Stimulated activated CD8-positive, alpha-beta memory T cell treated with anti-CD3 and anti-CD28 coated beads, Interleukin-2, amount 100 ng/mL, for 1 hour (primary cell): ENCODE measurements at places on chromosomes 6 and 20.

GRCh38 chr6:14932485-14933182 lies 313.2 kb upstream of the JARID2 start:
- DNase-seq = no peak

DNA sequence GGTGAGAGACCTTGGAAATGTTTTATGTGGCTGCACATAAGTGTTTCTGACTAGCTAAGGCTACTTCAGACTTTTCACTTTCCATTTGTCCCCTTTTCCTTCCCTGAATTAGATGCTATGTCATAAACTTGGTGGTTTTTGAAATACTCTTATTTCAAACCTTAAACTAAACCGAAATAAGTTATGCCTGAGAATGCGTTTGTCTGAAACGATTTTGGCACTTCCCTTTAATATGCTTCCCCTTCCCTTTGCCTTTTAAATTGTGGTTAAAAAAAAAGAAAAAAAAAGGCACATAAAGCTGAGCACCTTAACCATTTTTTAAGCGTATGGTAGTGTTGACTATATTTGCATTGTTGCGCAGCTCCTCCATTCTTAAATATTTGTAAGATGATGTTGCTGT lies 14.3 kb downstream of the ZNF451 start:
- no peak for DNase-seq

- DNase-seq = no peak
Observed at GRCh38 chr6:101462576-101462975, 69.1 kb downstream of the GRIK2 start.

DNA sequence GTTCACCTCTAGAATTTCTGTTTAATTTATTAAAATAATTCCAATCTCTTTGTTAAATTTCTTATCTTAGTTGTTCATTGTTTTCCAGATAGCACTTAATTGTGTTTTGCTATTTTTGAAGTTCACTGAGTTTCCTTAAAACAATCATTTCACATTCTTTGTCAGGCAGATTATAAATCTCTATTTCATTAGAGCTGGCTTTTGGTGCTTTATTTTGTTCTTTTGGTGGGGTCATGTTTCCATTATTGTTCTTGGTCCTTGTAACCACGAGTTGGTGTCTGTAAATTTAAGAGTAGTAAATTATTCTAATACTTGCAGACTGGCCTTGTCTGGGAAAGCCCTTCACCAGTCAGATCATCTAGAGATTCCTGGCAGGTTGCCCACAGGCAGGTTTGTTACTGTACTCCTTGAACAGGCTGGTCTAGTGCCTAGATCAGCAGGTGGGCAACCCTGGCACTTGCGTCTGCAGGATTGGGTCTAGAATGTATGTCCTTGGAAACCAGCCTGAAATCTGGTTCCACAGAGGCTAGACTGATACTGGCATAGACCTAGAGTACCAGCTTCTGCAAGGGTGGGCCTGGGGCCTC lies 110.4 kb downstream of the ADGB start:
- no peak for DNase-seq

GRCh38 chr6:83038246-83038645 lies 27.4 kb downstream of the UBE3D start:
- no peak for DNase-seq

DNA sequence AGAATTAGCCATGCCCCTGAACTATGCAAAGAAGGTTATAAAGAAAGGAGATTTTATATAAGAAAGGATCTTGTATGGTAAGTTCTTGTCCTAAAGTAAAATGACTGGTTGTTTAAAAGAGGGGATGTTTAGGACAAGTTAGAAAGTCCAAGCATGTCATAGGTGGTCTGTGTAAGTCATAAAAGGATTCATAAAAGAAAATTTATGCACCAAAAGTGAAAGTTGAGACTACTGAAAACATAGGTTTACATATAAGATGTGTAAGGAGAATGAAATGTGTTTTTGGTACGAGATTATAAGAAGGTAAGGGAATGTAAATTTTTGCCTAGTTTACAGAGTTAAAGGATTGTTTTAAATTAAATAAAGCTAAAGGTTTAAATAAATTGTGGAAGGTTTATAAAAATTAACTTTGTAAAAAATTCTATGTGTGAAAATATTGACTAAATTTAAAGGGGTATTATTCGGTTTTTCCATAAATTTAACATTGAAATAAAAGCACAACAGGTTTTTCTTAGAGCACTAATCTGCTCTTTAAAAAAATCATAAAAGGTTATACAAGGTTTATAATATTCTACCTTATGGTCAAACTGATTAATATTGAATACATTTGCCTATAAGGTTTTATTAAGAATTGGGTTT lies 93.6 kb upstream of the UST start:
- no peak for DNase-seq

DNA sequence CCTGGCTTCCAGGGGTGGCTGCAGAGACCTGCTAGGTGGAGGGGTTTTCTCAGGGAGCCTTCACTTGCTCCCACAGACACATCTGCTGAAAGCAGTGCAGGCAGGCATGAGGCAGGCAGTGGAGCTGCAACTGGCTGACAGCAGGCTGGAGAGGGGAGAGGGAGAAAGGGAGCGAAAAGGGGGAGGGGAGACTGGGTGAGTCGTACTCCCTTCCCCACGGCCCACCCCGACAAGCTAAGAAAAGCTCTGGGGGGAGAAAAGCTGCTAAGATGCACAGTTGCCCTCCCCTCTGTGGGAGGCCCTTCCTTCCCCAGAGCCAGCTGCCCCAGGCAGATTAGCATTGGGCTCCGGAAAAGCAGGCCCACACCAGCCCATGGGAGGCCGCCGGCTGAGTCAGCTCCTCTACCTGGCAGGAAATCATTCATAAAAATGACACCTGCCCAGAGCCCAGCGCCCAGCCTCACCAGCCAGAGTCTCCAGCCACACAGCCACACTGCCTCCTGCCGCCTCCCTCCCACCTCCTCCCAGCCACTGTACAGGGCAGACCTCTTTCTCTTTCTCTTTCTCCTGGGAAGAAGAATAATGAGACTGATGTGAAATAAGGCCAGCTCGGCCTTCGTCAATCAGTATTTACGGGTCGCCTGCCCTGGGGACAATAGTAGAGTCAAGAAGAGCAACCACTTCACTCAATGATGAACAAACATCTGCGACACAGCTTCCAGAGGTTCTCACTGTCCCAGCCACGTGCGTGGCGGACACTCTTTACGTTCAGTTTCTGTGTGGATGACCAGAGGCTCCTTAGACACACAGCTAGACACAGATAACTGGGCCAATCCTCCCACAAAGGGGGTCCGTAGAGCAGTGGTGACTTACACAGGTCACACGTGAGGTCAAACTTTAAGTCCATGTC lies 7.7 kb upstream of the C20orf203 start:
- DNase-seq = no peak

- no peak for DNase-seq
Observed at GRCh38 chr6:148830614-148831013, 83.8 kb downstream of the UST start.

GRCh38 chr6:25175681-25176080 lies 103.5 kb upstream of the CARMIL1 start:
- no peak for DNase-seq

GRCh38 chr6:40188931-40189330 lies 254.7 kb upstream of the MOCS1 start:
- DNase-seq = no peak

GRCh38 chr20:63361519-63362435 lies 628 bp upstream of the CHRNA4 start:
- no peak for DNase-seq
